ENCODE measurements at places on chromosomes 3 and 15.

- DNase-seq: no peak
These were observed 7.7 kb upstream of the RFT1 start for GRCh38 chr3:53137835-53138446.

- DNase-seq: peak; percentile 98
These were observed 10.6 kb downstream of the CISH start for GRCh38 chr3:50600841-50601591.

GRCh38 chr3:138066383-138066782, 49.0 kb downstream of the DZIP1L start:
- no peak for DNase-seq

- no peak for DNase-seq
These were observed 61.3 kb downstream of the CEMIP start for GRCh38 chr15:80840182-80841130.

- DNase-seq: no peak
These were observed 5.4 kb upstream of the TFG start for GRCh38 chr3:100703865-100704264.

GRCh38 chr15:50250760-50251394, 14.6 kb downstream of the HDC start:
- no peak for DNase-seq

- DNase-seq: no peak
These were observed 132.8 kb upstream of the DPH6 start for GRCh38 chr15:35678774-35679173.

DNA sequence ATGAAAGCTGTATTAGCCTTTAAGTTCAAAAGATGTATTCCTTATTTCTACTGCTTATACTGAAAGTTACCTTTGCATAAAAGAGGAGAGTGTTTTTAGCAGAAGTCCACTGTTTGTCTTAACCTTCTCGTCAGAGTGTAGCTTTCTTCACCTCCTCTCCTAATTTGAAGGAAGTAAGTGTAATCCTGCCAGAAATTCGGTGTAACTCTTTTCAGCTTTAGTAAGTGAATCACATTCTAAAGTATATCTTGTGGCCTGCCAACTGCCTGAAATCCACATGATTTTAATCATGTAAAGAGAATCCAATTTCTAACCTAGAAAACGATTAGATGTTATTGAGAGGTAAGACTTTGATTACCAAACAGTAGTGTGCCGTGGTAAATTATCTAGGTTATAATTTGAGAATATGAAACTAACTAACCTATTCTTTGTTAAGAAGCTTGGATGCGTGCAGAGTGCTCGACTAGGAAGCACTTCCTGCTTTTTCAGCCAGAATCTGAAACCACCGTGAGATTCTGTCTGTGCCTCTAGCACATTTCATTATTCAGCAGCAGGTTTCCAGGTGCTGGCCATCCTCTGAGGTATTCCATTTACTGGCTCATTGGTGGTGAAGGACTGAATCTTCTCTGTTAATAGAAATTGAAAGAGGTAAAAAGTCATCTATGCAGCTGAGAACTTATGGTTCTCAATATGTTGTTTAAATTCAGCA, 7.5 kb downstream of the GYG1 start:
- DNase-seq: no peak

Measured in CD4-positive, alpha-beta T cell treated with Interleukin-4 for 4 hours (primary cell).